ENCODE measurements at places on chromosomes 12 and 14.

DNA sequence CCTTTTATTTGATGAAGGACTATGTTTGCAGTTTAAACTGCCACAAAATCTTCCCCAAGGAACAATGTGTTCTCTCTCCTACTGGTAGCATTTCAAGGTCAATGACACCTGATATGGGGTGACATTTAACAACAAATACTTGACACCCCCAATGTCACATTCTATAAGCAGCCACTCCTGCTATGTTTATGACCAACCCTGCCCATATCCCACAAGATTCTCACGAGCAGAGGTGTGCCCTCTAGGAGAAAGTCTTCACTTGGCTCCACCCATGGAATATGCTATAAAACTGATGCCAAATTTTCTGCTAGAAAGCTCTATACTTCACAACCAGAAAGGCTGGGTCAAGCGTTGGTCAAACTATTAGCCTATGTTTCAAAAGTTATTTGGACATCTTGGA lies 105.6 kb upstream of the ARID2 start:
- DNase-seq = no peak

DNA sequence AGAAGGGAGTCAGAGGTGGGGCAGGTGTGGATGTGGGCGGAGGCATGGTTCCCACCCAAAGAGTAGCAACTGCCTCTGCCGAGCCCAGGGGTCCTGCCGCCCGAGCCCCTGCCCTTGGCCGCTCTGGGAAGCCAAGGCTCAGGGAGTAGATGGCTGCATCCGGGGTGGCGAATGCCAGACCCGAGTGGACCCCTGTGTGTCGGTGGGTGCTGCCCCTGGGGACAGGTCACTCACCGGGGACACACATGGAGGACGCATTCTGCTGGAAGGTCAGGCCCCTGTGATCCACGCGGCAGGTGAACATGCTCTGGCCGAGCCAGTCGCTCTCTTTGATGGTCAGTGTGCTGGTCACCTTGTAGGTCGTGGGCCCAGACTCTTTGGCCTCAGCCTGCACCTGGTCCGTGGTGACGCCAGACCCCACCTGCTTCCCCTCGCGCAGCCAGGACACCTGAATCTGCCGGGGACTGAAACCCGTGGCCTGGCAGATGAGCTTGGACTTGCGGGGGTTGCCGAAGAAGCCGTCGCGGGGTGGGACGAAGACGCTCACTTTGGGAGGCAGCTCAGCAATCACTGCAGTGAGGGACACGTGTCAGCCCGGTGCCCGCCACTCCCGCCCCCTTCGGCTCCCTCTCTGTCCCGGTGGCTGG lies 329.0 kb downstream of the TMEM121 start:
- DNase-seq = peak; percentile 60

DNA sequence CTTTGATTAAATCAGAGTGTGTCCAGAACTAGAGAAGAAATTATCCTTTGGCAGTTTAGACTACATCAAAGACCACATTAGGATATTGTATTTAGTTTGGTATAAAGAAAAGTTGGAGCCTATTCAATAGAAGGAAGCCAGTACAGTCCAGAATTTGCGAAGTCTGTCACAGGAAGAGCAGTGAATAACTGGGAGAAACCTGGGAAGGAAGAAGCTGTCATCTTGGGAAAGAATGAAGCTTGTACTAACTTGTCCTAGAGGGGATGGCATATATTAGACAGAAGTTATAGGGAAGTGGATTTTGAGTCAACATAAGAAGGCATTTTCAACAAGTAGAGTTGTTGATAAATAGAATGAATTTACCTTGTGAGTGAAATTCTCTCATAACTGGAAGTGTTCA lies 386.7 kb downstream of the LRIG3 start:
- no peak for DNase-seq

DNA sequence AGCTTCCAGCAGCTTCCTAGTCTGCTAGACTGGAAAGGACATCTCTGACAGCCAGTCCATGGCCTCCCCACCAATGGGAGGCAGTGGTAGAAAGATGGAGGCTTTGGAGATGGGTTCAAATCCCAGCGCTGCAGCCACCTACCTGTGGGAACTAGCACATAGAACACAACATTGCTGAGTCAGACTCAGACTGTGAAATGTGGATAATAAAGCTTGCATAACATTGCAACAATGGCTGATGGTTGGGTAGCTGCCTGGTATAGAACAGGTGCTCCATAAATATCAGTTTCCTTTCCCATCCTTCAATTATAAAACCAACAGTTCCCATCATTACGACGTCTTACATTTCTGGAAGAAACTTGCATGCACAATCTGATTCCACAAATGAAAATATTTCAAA lies 94.6 kb downstream of the SLC8A3 start:
- DNase-seq = no peak

DNA sequence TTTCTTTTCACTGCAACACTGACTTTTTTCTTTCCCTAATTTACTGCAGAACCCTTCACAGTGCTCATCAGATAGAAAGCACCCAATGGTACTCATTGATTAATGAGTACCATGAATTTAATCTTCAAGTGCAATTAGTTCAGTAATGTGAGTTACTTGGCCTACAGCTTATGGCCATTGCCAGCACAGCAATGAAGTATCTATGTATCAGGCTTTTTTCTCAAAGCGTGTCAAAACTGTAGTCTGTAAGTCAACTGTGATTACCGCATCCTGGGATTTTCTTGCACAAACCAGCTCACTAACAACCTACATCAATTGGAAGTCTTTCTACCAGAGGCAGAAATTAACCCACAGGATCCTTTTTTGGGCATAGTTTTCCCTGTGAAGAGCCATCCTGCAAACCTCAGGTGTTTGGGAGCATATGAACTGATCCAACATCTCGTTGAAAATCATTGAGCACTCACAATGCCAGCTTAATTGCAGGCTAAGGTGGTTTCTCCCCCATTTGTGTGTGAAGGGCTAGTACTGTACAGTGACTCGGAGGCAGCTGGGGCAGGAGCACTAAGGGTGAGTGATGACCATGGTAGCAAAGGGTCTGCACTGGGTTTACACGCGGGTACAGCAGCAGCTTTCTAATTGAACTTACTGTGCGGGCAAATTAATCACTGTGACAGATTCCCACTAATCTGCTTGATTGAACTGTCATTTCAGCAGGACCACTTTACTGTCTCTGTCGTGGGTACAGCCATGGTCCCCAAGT lies 619.3 kb downstream of the SNAPC1 start:
- DNase-seq = no peak

GRCh38 chr14:82075566-82075965 lies 541.9 kb upstream of the SEL1L start:
- DNase-seq = no peak

- no peak for DNase-seq
Measured at GRCh38 chr12:47473091-47473490, 232.7 kb downstream of the RPAP3 start.

DNA sequence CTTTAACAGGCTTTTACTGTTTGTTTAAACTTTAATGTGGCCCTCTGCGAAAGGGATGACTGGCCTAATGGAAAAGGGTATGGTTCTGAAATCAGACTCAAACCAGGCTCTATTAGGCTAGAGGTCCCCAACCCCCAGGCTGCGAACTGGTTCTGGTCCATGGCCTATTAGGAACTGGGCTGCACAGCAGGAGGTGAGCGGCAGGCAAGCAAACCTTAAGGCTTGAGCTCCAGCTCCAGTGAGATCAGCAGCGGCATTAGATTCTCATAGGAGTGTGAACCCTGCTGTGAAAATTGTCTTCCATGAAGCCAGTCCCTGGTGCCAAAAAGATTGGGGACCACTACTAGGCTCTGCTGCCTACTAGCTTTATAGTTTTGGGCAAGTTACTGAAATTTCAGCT lies 11.1 kb downstream of the GALNT4 start:
- no peak for DNase-seq

DNA sequence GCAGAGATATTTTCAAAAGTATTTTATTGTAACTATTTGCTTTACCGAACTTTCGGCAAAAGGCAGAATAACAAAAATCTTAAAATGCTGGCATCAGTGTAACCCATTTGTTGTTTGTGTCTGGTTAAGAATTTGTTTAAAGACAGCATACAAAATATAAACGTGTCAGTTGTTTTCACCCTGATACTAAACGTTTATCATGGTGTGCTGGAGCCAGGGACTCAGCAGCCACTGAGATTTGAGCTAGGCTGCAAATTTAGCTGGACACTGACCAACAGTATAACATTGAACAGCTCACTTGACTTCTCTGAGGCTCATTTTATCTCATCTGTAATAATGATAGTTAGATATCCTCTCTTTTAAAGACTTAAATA lies 183.7 kb downstream of the TMTC3 start:
- DNase-seq = no peak

DNA sequence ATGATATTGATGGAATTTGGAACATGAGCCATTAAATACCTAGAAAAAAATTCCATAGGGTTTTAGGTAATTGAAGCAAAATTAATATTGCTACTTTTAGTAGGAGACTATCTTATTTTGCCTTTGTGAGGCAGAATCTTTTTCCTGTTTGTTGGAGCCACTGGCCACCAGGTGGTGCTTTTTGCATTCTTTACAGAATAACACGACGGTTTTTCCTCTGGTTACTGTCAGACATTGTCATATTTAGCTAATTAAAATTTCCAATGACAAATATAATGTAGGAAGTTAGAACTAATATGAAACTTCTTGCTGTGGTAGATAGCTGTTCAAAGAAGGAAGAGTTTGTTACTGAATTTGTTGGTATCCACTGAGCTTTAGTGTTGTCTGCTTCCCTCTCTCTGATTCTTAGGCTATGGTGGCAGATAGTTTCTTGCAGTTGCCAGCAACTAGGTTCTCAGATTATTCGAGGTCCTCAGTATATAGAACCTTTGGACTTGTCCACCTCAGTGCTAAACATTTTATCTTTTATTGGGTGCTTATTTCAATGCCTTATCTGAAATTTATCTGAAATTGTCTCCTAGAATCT lies 25.7 kb downstream of the RAB21 start:
- DNase-seq = no peak

DNA sequence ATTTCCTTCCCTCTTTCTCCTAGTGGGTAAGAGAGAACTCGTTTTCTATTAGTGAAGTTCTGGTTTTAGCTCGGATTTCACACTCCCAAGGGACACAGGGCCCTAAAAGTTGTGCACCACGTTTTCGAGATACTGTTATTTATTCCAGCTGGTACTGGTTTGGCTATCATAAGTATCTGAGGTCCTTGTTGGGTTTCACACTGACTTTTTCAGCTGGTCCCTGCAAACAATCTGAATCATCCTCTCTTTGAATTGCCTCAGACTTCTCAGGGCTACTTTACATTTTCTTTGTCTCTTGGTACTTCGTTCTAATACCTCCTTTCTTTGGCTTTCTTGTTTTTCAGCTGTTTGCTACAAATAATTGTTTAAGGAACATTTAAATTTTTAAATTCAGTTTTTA lies 75.7 kb downstream of the SCN8A start:
- DNase-seq = no peak

GRCh38 chr14:58787592-58787991 lies 149.8 kb downstream of the DACT1 start:
- no peak for DNase-seq

DNA sequence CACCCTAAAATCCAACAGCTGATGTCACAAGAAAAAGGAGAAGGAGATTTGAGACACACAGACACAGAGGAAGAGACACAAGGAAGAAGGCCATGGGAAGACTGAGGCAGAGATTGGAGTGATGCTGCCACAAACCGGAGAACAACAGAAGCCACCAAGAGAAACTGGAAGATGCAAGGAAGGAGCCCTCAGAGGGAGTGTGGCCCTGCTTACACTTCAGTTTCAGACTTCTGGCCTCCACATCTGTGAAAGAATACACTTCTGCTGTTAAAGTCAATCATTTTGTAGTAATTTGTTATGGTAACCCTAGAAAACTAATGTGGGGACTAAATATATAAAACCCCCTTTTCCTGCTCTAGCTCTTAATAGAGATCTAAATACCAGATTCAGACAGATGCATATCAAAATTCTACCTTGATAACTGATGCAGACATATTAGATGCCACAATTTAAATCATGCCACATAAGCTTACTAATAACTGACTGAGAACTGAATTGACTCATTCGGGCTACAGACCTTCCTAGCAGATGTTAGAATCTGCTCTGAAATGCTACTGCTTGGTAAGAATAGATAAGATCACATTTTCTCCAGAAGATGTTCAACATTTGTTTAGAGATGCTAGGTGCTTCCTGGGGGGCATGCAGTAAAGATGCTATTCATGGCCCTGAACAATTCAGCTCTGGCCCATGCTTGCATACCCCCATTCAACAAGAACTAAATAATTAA lies 113.1 kb upstream of the CCND2 start:
- no peak for DNase-seq

DNA sequence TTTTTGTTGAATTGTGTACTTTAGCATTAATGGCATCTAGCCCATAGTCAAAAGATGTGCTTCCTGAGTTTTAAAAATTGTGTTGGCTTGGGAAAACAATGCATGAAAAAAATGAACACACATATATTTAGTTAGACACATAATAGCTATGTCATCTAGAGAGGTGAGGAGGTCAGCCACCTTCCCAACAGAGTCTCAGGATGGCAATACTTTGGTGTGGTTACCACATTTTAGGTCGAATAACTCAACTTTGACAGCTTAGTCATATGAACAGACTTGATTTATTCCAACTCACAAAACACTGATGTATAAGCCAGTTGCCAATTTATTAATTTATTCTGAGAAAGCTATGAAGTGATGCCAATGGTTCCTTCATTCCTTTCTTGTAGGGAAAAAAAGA lies 114.0 kb downstream of the ETNK1 start:
- no peak for DNase-seq

- DNase-seq = no peak
Measured at GRCh38 chr12:65792724-65793123, 31.6 kb upstream of the HMGA2 start.

- DNase-seq = no peak
Measured at GRCh38 chr12:131261906-131262305, 308.2 kb downstream of the ADGRD1 start.

DNA sequence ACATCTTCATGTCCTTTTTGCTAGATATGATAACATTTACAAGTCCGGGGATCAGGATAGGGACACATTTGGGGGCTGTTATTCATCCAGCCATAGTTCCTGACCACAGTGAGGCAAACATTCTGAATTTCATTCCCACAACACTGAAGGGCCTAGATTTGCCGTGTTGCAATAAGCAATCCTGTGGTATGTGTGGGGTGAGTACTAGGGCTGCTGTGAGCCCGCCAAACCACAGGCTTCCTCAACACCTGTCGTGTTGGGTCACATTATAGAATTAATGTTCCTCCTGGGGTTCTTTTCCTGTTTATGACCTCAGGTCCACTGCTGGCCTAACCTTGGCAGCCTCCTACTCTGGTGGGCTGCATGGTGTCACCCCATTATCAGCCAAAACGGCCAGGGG lies 119.2 kb downstream of the TBC1D30 start:
- no peak for DNase-seq

DNA sequence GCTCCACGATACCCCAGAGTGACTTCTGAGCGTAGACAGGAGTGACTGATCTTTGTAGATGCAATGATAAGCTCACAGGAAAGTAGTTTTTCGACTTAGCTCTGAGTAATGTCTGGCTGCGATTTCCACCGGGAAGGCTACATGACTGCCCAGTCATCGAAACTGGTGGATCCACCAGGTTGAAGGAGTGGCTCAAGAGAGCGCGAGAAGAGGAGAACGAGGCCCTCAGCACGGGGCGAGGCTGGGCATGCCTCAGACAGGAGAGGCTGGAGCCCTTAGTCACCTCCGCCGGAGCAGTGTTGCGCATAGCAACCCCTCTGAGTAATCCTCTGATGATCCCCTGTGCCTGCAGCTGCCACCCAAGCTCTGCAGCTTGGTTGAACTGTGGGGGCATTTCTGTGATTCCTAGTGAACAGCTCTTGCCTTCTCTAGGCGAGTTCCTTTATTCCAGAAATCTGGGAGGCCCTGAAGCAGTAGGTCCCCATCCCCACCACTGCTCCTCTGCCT lies 25.6 kb downstream of the ELK3 start:
- DNase-seq = peak; percentile 91

Measured in upper lobe of right lung (tissue), 1 donor.